CD4-positive, alpha-beta T cell treated with Interleukin-10 for 1 hour (primary cell): ENCODE measurements at places on chromosomes 4 and X.

GRCh38 chr4:19104176-19104575 lies 1082.6 kb upstream of the LCORL start:
- DNase-seq = no peak

GRCh38 chr4:4887426-4887825 lies 28.0 kb downstream of the MSX1 start:
- DNase-seq = no peak

GRCh38 chrX:23879380-23880090 lies 28.2 kb downstream of the APOO start:
- no peak for DNase-seq

DNA sequence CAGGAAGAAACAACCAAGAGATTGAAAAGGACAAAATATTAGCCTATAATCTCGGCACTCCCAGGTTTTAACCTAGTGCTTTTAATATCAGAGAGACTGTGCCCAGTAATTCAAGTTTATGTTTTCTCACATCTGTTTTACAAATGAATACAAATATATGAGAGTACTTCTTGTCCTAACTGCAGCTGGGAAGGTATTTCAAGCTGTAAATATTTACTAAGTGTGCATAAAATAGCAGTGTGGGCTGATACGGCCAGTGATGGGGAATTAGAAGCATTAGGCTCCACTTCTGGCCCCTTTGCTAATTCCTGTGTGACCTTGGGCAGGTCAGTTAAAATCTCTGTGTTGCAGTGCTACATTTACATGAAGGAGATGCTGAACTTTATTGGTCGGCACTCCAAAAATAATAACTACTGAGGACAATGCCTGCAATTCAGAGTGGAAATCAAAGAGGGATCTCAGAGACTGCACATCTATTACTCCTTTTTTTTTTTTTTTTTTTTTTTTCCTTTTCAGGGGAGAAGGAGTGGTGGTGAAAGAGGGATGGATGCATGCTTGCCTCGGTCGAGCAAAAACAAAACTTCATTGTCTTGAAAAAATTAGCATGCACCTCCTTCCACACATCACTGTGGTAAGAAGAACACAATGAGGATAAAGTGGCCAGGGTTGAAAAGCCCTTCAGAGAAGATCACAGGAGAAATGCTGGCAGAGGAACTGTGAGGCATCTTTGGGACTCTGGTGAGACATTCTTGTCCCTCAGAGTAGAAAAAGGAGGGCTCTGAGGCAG lies 44.6 kb upstream of the LNX1 start:
- no peak for DNase-seq

- DNase-seq = peak; percentile 69
Observed at GRCh38 chrX:120302434-120302833, 8.8 kb downstream of the TMEM255A start.

DNA sequence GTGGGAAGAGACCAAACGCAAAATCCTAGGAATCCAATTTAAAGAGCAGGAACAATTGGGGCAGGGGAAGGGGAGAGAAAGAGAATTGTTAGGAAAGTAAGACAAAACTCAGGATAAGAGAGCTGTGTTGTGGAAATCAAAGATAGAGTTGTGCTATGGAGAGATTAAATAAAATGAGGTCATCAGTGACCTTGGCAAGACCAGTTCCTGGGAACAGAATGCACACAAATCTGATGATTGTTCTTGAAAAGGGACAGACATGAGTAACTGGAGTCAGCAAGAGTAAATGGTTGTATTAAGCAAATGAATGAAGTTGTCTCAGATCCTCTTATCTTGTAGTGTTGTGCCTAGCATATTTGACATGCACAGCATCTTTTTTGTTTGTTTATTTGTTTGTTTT lies 267.4 kb downstream of the IL1RAPL1 start:
- no peak for DNase-seq

DNA sequence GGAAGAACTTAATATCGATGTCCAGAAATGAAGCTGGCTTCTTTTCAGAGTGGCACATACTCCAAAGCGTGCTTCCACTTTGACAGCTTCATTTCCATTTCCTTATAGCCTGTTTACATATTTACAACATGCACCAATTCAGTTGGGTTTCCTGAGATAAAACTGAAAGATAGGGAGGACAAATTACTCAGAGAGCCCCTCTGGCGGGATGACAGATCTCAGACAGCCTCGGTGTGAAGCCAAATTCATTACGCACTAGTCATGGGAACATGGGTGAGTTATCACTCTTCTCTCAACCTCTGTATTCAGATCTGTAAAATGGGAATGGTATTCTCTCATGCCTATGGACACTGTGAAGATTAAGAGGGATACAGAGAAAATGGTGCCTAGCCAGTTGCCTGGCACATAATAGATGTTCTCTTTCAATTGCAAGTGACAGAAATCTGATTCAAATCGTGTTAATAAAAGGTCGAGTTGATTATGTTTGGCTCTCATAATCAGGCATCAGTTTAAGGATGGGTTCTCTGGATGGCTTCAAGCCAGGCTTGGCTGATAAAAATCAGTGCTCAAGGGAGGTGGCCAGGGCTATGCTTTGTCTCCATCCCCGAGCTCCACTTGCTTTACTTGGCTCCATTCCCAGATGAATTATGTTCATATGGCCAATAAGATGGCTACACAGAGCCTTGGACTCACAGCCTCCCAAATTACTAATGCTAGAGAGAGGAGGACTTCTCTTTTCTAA lies 132.2 kb upstream of the C1QTNF7 start:
- no peak for DNase-seq

DNA sequence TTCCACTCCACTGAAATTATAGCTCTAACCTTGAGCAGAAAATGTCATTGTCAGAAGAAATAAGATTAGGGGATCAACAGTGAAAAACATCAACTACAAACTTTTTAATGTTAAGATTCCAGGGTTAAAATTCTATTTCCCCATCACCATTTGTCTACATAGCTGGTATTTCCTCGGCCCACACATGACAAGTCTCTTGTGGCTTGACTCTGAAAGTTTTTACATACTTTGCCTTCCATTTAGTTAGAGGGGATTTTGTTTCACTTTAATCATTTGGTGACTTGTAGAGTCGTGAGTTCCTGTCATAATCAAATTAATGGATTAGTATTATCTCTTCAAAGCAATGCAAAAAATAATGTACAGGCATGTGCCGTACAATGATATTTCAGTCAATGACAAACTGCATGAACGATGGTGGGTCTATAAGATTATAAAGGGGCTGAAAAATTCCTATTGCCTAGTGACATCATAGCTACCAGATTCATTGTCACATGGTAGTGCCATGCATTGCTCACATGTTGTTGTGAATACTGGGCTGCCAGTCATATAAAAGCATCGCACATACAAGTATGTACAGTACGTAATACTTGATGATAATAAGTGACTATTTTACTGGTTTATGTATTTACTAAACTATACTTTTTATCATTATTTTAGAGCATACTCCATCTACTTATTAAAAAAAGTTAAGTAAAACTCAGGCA lies 72.0 kb downstream of the ING2 start:
- no peak for DNase-seq

GRCh38 chr4:164874789-164875188 lies 2.2 kb upstream of the APELA start:
- DNase-seq = no peak

- no peak for DNase-seq
Observed at GRCh38 chrX:19907794-19908193, 20.4 kb upstream of the SH3KBP1 start.

DNA sequence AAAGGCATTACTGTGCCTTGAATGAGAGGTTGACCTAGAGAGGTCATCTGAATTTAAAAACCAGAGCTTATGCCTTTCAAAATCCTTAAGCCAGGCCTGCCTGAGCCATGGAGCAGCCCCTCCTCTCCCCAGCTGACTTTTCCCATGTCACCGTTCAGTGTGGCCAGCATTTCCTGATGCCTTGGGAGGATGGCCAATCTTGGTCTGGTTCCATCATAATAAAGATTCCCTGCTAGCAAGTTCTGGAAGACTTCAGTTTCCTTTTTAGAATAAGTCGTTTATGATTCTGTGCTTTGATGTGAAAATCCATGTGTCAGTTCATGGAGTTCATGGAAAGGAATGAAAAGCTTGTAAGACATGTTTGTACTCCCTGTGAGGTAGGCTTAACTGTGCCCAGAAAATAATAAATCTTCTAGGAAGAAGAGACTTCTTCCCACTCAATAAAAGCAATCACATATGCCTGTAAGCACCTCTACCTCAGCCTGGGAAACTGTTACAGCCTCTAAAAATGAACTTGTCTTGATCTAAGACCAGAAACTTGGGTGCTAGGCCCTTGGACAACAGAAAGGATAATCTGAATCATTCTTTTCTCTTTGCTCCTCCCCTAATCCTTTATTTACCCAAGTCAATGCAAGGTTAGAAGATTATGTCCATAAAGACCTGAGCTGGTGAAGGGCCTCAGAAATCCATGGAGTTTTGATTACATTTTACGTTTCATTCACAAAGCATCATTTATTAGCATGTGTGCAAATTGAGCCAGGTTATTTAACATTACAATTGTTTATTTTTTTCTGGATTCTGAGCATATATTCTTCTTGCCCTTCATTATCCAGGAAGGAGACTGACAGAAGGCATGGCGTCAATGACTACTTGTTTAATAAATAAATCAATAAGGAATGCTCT lies 84.0 kb upstream of the TBC1D9 start:
- DNase-seq = no peak

GRCh38 chrX:136495043-136495442 lies 2.3 kb upstream of the HTATSF1 start:
- no peak for DNase-seq

- no peak for DNase-seq
Observed at GRCh38 chrX:139738581-139738980, 30.6 kb upstream of the MCF2 start.

DNA sequence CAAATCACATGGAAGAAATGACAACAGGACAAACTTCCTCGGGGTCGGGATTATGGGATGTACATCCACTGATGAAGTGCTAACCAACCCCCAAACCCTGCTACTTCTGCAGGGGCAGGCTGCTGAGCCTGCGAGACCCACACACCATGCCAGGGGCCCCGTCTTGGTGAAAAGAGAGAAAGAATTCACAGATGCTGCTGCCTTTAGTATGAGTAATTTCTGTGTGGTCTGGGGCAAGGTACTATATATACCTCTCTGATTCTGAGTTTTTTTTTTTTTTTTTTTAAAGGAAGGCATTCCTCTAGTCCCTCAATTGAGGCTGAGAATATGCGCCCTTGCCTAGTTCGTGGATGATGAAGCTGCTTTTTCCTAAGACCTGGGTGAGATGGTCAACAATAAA lies 24.8 kb downstream of the PDHA1 start:
- DNase-seq = no peak

GRCh38 chrX:17183566-17183965 lies 191.4 kb upstream of the NHS start:
- no peak for DNase-seq

DNA sequence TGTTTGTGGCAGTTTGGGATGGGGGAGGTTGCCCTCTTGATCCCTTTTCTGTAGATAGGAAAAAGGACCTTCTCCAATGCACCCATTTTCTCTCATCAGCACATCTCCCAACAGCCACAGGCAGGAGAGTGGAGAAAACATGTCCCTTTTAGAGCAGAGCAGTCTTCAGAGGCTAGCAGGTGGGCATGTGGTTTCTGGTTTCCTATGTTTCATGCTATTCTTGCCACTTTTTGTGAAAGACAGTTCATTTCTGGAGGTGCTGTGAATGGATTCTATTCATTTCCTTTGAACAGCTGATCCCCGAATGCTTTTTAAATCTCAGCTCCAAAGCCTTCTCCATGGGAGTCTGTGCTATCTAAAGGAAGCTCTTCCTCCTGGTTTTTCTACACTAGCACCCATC lies 18.9 kb downstream of the RASL11B start:
- no peak for DNase-seq

GRCh38 chr4:168777277-168777965 lies 232.6 kb downstream of the CBR4 start:
- DNase-seq = no peak

- DNase-seq = no peak
Observed at GRCh38 chr4:1179089-1179441, 6.7 kb upstream of the SPON2 start.

- no peak for DNase-seq
Observed at GRCh38 chr4:116118221-116118620, 967.2 kb downstream of the TRAM1L1 start.

DNA sequence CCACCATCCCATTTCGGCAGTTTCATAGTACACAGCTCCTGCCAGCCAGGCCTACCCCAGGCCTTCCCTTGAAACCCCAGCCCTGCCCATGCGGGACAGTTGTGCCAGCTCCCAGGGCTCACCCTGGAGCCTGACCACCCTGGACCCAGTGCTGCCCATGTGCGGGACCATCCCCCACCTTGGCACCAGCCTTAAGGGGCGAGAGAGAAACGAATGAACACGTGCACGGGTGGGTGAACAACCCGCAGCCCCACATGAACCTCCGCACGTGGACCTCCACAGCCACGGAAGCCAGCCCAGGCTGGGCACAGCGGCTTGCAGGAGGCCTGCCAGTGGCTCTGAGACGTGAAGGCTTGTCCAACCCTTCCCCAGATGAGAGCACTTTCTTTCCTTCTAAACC lies 76.0 kb upstream of the MXD4 start:
- no peak for DNase-seq

DNA sequence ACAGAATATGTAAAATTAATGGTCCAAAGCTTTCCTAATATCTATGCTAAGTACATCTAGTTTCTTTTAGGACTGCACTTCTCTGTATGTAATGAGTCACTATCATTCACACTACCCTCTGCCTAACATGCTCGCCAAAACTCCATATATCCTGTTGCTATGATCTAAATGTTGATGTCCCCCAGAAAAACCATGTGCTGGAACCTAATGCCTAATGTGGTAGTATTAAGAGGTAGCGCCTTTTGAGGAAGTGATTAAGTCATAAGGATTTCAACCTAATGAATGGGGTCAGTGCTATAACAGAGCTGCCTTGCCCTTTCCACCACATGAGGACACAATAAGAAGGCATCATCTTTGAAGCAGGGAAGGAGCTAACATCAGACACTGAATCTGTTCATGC lies 34.9 kb upstream of the NFKB1 start:
- DNase-seq = no peak

- DNase-seq = peak; percentile 26
Observed at GRCh38 chr4:139564502-139564901, 8.5 kb upstream of the SETD7 start.

DNA sequence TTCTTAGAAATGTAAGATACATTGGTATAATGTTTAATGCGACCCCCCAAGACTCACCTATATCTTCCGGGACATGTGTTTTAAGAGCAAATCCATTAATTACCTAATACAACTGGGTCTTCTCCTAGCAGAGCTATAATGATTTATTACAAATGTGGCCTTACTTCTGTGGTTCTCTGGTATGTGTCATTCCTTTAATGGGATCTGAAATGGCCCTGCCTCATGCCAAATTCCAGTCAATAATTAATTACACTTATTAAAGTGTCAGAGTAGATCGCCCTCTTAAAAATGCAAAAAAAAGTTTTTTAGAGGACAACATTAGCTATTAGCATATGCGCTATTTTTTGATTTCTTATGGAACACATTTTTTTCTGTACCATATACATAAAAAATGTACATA lies 17.0 kb downstream of the HPSE start:
- no peak for DNase-seq

GRCh38 chrX:9604111-9604907 lies 139.5 kb downstream of the TBL1X start:
- DNase-seq = no peak
